Glomerular endothelial cell (primary cell): ENCODE measurements at places on chromosomes 5 and 9.

DNA sequence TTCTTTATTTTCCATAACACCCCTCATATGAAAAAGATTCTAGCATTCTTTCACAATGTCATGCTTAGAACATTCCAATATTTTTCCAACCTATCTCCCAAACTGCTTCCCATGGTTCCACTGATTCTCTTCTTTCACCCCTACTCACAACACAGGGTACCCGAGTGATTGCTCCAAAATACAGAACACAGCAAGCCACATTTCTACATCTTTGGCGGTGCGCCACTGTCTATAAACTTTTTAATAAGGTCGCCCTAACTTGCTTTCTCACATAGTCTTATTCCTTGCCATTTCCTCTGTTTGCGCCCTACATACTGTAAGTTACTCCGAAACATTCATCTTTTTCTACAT lies 517.1 kb downstream of the RAB3C start:
- DNase-seq: no peak

DNA sequence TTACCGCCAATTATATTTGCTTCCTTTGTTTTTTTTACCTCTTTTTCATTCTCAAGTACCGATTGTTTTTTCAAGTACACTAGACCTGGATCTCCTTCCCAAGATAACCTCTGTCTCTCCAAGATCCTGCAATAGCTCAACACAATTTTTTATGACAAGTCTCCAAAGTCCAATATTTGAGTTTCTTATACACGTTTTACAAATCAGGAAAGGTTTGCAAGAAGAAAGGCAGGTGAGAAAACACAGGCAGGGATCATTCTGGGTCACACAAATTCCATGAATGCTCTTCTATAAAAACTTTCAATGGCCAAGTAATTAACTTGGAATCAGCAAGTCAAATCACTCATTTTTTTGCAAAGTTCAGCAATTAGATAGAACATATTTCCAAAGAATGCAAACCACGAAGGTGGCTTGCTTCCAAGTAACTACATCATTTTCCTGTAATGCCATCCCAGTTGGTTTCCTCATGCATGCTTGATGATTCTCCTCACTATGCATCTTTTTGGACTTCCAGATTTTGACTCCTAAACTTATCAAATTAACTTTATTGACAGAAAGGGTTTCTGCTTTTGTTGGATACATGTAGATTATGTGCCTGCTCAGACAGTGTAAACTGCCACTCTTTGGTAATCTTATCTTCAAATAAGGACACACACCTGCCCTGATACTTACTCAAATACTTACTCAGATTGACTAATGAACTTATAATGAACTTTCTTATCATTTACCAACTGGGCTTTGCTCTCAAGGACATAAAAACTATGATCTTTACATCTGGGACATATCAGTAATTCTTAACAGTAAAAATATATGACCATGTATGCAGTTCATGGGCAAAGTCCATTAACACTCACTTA lies 24.7 kb upstream of the IFNE start:
- DNase-seq: peak; percentile 48

DNA sequence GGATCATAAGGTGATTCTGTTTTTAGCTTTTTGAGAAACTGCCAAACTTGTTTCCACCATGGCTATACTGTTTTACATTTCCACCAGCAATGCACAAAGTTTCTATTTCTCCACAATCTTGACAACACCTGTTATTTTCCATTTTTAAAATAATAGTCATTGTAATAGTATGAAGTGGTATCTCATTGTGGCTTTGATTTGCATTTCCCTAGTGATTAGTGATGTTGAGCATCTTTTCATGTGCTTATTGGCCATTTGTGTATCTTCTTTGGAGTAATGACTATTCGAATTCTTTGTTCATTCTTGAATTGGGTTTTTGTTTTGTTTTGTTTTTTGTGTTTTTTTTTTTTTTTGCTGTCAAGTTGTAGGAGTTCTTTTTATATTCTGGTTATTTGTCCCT lies 4.9 kb downstream of the GARNL3 start:
- no peak for DNase-seq

GRCh38 chr5:51043745-51044144 lies 339.5 kb upstream of the ISL1 start:
- no peak for DNase-seq

- no peak for DNase-seq
Measured at GRCh38 chr5:147179562-147180147, 55.2 kb upstream of the STK32A start.

GRCh38 chr5:75651575-75652238 lies 40.5 kb downstream of the ANKDD1B start:
- DNase-seq: no peak

DNA sequence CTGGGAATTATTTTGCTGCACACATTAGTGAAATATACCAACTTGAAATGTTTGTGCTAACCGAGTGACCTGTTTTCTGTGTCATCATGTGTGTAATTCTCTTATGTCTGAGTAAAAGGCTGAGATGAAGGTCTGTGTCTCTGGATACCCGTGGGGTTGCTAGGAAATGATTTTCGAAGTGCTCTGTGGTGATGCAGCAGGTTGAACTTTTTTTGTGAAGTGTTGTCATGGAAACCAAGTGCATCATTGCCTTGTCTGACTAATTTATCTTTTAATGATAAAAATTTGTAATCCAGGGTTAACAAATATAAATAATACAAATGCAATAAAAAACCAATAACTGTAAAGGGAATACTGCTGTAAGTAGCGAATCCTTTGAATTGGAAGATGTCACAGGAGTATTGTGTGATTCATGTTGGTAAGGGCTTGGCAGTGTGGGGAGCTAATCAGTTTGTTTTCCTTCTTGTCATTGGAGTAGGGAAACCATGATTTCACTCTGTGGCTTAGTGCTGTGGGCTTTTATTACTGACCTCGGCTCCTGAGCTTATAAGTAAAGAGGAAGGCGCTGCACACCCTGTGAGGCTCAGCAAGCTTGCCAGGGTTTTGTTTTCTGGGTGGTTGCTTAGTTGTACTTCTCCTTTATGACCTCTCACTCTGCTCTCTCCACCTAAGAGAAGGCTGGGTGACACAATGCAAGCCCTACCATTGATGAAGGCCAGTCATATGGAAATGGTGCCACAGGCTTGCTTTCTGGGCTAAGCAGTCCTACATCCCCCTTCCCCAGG lies 22.3 kb downstream of the PDE8B start:
- no peak for DNase-seq

DNA sequence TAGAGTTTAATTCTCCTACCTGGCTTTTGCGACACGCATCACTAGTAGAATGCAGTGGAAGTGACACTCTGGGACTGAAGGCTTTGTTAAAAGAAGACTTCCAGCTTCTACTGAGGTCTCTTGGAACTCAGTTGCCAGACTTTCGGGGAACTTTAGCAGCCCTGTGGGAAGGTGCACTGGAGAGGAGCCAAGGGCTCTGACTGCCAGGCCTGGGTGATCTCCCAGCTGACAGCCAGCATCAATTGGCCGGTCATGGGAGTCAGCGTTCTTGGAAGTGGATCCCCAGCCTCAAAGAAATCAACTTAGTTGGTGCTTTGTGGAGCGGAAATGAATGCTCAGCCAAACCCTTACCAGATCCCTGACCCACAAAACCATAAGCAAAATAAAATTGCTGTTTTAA lies 87.1 kb downstream of the OSTF1 start:
- no peak for DNase-seq
